ENCODE measurements at places on chromosomes 4 and X.

GRCh38 chr4:170697845-170698244, 608.1 kb upstream of the AADAT start:
- no peak for DNase-seq

- DNase-seq, result no peak
Measured at GRCh38 chrX:20300822-20301221, 34.1 kb upstream of the RPS6KA3 start.

- DNase-seq, result no peak
Measured at GRCh38 chr4:67892253-67892652, 8.5 kb upstream of the TMPRSS11D start.

DNA sequence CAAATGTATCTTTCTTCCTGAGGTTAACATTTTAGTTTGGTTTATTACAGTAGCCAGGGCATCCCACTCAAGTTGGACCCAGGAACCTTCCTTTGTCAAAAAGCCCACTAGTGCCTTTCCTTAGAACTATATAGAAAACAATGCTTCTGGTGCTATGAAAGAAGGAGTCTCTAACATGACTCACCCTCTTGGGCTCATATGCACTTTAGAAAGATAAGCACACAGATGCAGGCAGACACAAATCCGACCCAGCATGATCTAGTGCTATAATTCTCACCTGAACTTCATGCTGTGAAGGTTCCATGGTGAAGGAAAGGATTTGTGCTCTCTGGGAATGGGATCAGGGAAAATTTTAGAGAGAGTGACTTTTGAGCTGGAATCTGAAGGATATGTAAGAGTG, 289.4 kb downstream of the ANKRD50 start:
- DNase-seq, result no peak

GRCh38 chrX:108299704-108300103, 138.5 kb downstream of the COL4A6 start:
- DNase-seq, result no peak

- DNase-seq, result no peak
Measured at GRCh38 chr4:140330311-140330900, 43.0 kb upstream of the SCOC start.

DNA sequence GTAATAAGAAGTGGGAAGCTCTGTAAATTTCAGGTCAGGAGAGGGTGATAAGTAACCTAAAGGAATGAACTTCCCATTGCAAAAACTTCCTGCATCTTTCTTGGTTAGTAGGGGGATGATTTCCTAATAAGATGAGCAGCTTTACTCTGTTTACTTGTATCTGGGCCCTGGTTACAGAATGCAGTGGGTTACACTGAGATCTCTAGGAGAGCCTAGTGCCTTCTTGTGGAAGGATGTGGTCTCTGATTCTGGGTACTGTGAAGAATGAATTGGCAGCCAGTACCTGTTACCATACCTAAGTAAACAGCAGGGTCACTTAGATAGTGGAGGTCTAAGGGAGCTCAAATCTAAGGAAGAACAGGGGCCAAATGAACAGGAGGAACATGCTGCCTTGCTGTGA, 320.6 kb downstream of the ARHGAP10 start:
- no peak for DNase-seq

DNA sequence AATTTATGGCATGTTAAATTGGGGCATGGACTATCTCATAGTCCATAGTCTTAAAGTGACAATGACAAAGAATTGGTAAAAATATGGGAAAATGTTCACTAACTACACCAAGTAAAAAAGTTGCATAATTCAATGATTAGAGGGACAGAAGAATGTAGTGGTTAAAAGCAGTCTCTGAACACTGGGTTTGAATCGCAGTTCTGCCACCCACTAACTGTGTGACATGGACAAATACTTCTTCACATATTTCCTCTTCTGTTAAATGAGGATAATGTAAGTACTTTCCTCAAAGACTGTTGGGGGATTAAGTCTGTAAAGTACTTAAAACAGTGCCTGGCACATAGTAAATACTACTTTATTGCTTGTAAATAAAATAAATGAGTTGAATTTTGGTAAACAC, 15.3 kb downstream of the COQ2 start:
- DNase-seq, result no peak

DNA sequence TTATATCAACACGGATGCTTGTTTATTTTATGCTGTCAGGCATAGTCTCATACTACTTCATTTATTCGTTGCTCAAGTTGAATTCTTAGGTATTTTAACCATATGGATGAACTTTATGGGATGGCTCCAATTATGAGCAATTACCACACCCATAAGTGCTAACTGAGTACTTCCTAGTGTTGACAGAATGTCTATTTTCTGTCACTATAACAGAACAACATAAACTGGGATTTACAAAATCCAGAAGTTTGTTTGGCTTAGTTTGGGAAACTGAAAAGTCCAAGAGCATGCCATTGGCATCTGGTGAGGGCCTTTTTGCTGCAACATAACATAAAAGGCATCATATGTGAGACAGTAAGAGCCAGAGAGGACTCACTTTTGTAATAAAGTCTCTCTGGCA, 21.0 kb downstream of the SULT1E1 start:
- DNase-seq, result no peak

DNA sequence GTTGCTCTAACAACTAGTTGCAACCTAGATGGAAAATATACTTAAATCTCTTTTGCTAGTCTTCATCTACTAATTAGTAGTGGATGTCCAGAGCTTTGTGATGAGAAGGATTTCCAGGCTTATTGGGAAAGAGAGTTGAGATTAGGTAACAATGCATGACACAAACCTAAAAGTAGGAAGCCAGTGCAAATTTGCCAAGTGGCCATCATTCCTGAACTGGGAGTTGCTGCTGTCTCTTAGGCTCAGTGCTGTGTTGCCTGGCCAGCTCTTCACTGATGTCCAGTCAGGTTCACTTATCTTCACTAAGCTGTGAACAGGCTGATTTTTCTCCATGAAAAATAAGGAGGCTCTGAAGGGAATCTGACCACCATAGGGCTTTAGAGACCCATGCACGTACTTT, 105.6 kb upstream of the AMOT start:
- DNase-seq, result no peak

DNA sequence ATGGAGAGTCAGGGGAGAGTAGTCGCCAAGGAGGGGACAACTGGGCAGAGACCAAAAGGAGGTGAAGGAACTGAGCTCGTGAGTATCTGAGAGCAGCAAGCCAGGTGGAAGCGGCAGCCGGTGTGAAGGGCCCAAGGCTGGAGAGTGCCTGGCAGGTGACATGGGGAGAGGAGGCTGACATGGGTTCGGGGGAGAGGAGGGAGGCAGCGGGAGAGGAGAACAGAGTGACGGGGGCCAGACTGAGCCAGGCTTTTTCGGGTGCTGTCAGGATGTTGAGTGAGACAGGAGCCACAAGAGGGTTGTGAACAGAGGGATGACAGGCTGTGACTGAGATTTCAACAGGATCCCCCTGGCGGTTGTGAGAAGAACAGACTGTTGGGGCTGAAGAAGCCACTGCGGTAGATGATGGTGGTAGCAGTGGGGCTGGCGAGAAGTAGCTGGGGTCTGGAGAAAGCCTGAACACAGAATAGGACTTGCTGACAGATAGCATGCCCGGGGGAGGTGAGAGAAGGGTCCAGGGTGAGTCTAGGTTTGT, 5.7 kb downstream of the ELK1 start:
- no peak for DNase-seq

GRCh38 chrX:114889481-114889880, 127.9 kb downstream of the IL13RA2 start:
- DNase-seq, result no peak

DNA sequence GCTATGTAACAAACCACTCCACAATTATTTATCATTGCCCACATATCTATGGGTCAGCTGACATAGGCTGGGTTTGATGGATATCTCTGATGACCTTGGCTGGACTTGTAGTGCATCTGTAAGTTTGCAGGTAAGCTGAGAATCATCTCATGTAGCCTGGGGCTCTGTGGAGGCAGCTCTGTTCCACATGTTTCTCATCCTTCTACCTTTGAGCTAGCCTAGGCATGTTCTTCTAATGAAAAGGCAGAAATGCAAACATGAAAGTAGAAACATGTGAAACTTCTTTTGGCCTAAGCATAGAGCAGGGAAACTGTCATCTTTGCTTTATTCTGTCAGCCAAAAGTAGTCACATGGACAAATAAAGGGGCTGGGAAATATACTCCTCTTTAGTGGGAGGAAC, 18.2 kb downstream of the MRPL1 start:
- DNase-seq, result no peak

GRCh38 chr4:42915484-42915883, 23.0 kb downstream of the GRXCR1 start:
- DNase-seq, result no peak

DNA sequence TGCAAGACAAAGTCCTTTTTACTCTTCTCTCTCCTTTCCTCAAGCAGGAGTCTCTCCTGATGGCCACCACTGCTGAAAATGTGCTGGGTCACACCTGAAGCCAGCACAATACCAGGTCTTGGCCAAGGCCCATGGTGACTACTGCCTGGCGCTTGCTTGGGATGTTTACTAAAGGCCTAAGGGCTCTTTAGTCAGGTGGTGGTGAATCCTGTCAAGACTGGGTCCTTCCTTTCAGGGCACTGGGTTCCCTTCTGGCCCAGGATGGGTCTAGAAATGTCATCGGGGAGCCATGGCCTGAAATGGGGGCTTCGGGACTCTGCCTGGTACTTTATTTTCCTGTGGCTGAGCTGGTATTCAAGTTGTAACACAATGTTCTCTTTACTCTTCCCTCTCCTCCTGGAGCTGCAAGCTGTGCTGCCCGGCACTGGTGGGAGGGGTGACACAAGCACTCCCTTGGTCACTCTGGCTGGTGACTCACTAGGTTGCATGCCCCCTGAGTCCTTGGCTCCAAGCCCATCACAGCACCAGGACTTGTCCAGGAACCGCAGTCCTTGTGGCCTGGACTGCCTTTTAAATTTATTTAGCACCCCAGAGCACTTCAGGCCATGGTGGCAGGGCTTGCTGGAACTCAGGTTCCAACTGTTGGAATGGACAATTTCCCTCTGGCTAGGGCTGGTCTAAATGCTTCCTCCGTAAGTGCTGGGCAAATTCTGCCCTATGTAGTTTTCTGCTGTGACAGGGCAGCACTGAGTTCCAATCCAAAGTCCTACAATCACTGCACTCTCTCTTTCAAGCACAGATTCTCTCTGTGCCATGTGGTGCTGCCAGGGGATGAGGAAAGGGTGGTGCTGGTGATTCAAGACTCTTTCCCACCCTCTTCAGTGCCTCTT, 11.3 kb downstream of the ARL13A start:
- DNase-seq, result no peak

GRCh38 chrX:11131146-11131545, 20.0 kb downstream of the HCCS start:
- DNase-seq, result no peak

DNA sequence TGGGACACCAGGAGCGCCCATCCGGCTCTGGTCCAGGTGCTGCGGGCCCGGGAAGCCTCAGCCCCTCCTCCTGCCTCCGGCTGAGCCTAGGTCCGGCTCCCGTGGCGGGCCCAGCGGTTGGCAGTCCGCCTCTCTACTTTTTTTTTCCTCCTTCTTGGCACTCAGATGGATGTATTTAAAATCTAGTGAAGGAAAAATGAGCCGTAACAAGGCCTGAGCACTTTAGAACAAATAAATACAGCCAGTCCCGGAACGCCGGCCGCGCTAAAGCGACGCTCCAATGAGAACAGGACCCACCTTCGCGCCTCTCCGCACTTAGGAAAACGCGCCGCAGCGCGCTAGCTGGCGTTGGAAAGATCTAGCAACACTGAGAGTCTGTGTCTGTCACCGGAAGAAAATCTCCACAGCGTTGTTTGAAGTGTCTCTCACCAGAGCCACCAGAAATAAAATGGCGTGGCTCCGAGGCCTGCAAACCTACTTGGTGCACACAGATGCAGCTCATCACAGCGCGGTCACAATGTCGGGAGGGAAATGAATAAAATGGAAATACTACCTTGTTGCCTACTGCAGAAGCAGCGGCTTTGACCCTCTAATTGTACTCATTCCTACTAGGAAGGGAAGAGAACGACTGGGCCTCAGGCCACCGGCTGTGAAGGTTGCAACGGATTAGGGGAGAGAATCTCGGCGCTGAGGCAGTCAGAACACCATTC, 4.7 kb downstream of the NEUROG2 start:
- no peak for DNase-seq
